ENCODE measurements at places on chromosomes 13 and 19.
A peak's percentile ranks its signal among the peaks of the same experiment; 100 is the strongest.

- no peak for DNase-seq
Observed at GRCh38 chr19:18878858-18879578, 16.9 kb downstream of the CERS1 start.

- no peak for DNase-seq
Observed at GRCh38 chr13:80860845-80861244, 519.9 kb upstream of the SPRY2 start.

- DNase-seq: no peak
Observed at GRCh38 chr19:15614507-15615379, at the start of gene CYP4F8. Gene CYP4F8, plus strand, starts transcription at chr19:15615218. Its CDS starts 399 bp downstream, at chr19:15615617.

DNA sequence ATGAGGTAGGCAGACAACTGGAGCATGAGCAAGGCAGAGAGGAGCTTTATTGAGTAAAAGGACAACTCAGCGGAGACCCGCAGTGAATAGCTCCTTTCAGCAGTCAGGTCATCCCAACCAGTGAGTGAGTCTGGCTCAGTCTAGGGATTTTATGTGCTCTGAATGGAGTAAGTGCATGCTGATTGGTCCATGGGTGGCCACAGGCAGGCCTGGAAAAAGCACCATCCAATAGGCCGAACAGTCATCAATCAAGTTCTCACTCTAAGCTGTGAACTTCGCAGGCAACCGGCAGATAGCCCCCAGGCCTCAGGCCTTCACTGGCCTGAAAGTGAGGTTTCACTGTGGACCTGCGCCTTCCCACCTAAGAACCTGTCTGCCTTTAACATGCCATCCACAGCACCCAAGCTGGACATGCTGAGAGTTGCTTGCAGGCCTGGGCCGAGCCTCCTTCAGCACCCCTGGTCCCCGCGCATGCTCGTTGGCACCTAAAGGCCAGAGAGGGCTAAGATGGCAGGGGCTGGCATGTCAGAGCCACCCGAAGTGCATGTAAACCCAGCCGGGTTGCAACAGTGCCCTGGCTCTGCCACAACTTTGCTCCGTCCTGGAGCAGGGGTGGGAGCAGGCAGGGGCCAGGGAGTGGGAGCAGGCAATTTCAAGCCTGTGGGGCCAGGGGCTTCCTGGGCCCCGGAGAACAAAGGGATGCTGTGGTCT, 698.7 kb downstream of the SLITRK1 start:
- DNase-seq: no peak

DNA sequence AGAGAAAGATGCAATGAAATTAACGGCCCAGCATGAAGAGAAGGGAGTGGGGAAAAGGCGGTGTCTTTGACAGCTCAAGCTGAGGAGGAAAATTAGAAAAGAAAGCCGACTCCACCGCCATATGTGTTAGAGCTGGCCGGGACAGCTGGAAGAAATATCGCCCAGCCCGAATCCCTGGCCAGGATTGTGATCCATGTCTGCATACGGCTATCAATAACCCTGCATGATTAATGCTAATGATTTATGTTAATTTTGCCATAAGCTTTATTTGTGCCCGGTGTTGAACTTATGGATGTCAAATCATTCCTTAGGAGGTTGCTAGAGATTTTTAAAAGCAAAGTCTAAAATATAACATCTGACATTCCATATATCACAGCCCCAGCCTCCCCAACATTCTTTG, 263.4 kb upstream of the ZNF507 start:
- DNase-seq: no peak

DNA sequence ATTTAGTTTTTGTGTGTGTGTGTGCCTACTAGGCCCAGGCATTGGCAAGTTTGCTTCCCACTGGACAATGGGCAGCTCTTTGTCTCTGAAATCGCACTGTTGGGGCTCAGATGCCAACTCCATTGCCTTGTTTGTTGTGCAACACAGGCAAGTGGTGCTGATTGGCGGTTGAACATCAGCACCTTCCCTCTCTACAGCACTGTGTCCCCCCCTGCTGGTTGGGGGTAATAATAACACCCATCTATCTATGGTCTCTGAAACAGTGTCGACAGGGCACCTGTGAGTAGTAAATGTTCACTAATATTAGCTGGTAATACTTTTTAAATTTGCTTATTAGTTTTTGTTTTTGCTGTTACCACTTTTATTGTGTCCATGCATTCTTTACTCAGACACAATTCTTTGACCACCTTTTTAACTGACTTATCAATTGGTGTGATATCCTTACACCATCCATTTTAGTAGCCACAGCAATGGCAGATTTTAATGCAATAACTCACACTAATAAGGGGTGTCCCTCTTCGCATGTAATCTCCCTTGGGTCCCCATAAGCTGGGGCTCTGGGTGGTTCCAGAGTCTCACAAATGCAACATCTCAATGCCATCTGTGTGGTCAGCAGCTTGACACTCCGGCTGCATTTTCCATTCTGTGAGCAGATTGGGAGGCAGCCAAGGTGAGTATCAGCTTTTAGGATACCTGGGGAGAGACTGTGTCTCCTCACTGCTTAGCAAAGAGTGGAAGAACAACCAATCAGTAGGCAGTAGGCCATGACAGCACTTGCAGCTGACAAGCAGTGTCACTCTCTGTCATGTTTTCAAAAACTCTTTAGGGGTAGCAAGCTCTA, 47.7 kb upstream of the UQCRFS1 start:
- DNase-seq: no peak

DNA sequence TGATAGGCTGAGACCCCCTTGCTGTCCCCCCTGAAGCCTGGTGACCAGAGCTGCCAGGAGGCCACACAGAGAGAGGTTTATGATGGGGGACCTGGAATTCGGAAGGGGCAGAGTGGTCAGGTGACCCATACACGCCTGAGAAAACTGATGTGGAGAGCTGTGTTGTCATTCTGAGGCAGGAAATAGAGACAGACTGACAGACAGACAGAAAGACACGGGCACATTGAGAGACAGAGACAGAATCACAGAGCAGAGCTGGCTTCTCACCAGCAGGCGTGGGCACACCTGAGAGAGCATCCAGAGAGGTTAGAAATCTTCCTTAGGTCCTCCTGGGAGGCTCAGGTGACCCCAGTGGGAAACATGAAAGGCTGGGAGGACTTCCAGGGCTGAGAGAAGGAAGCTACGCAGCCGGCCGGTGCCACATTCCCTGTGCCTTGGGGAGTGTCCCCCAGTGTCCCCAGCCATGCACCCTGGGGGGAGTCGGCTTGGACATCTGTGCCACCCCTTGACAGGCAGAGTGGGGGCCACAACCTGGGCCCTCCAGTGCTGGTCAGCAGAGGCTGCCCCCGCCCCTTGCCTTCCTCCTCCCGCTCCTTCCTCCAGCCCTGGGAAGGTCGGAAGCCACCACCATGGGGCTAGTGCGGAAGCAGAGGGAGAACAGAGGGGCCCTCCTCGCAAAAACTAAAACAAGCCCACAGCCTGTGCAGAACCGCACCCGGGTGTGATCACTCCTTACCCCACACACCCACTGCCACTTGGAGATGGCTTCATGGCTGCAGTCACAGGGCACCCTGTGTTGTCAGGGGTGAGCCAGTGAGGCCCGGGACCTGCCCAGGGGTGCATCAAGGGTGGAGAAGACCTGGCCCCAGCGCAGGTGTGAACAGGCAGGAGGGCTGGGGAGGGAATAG, 2.2 kb downstream of the FFAR1 start:
- no peak for DNase-seq

DNA sequence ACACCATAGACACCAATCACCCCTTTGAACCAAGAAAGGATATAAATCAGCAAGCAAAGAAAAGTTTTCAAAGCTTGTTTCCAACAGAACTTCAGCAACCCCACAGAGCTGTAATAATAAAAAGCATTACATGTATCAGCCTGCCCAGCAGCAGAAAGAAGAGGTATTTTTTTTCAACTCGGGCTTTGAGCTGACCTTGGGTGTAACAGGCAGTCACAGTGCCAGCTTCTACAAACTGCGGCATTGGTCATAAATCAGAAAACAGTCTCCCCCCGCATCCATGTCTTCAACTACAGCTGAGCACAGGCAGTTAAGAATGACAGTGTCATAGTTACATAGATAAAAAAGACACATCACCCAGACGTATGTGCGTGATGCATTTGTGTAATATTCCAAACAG, 671.0 kb upstream of the SLITRK1 start:
- DNase-seq: no peak

DNA sequence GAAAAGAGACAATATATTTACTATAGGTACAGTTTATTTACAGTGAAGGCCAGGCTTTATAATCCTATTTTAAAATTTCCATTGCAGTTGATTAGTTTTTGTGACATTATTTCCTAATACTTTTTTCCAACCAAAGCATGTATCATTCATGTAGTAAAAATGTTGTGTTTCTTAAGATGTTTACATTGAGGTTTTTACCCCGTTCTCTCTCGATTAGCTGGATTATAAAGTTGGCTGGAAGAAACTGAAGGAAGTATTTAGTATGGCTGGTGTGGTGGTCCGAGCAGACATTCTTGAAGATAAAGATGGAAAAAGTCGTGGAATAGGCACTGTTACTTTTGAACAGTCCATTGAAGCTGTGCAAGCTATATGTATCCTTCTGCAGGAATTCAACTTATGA, 21.2 kb downstream of the HNRNPM start:
- DNase-seq: no peak

GRCh38 chr19:872266-872951, 12.9 kb downstream of the CFD start:
- peak; percentile 74 for DNase-seq
